ENCODE measurements at places on chromosomes 1 and 21.

GRCh38 chr1:82562448-82562847 lies 761.7 kb downstream of the ADGRL2 start:
- DNase-seq = no peak

GRCh38 chr1:47186267-47187185 lies 3.3 kb downstream of the PDZK1IP1 start:
- no peak for DNase-seq

DNA sequence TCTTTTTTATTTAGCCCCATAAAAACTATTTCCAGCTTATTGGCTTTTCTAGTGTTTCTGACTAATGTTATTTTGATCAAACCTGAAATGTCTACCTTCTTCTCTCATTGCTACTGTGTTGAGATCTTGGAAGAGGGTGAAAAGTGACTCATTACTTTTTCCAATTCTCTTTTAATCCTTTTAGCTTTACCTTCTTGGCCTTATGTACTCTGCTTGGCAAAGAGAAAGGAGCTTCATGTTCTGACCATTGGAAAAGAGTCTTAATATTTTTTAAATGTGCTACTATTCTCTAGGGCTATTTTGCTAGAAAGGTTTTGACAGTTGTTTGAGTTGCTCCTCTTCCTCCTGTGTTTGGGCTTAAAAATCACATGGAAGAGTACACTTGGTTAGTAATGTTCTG lies 97.8 kb upstream of the CHODL start:
- no peak for DNase-seq

- DNase-seq = no peak
Measured at GRCh38 chr1:165073185-165074007, 283.1 kb downstream of the LMX1A start.

DNA sequence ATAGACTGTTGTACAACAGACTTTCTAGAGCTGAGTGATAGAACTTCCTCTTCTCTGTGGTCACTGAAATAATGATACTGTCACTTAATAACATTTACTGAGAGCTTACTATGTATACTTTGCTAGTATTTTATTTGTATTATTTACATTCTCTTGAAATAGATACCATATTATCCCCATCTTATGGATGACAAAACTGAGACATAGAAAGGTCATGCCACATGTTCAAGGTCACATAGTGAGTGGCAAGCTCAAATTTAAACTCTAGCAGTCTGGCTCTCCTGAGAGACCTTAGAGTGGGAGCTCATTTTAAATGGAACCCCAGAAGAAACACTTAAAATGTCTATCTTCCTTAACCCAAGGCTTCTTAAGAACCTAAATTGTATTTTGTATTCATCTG lies 266.6 kb upstream of the CAMK1G start:
- DNase-seq = no peak

DNA sequence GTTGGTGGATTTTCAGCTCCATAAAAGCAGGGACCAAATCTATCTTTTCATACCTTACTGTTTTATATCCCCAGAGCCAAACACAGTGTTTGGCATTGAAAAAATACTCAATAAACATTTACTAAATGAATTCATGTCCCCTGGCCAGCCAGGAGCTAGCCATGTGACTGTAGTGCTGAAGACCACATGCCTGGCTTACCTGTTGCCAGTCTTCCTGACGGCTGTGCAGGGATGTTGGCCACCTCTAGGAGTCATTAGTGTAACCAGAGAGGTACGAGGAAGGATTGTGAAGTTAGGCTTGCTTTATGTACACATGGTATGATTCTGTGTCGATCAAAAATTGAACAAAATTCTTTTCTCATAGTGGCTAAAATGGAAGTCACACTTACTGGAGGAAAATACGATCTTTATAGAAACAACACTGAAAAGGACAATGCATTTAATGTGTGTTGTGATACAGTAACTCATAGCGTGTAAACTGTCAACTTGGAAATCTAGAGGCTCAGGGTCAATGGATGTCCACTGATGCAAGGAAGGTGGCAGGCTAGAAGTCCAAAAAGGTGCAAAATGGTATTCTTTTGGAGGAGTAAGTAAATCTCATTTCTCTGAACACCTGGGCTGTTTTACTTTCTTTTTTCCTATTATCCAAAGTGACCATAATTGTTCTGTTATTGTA lies 60.9 kb downstream of the FGGY start:
- DNase-seq = no peak

- no peak for DNase-seq
Measured at GRCh38 chr1:213692321-213692720, 295.5 kb upstream of the PROX1 start.

GRCh38 chr1:235009074-235009473 lies 119.6 kb downstream of the TOMM20 start:
- DNase-seq = no peak

- no peak for DNase-seq
Measured at GRCh38 chr1:205714190-205714905, 34.0 kb upstream of the SLC45A3 start.

DNA sequence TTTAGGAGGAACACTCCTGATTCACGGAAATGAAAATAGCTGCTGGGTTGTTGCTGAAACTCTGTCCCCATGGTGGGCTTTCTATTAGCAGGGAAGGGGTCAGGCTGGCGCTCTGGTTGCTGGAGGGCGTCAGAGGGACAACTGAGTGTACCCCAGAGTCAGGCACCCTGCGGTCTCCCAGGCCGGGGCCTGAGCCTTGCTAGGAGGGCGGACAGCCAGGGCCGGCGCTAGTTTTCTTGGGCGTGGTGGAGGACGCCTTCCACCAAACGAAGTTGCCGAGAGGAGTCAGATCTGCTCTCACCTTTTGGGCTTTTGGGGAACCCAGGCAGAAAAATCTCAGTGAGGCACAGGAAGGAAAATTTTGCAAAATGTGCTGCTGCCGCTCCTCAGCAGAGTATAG lies 54.8 kb downstream of the NGF start:
- no peak for DNase-seq

GRCh38 chr1:57887964-57888491 lies 464.2 kb upstream of the DAB1 start:
- DNase-seq = no peak

- no peak for DNase-seq
Measured at GRCh38 chr1:230507666-230508402, 81.7 kb upstream of the PGBD5 start.

GRCh38 chr1:8879464-8879921 lies 1.0 kb upstream of the ENO1 start:
- DNase-seq = no peak
